Nucleus accumbens (tissue), 56 donors: ENCODE measurements at places on chromosomes 3 and 15.

DNA sequence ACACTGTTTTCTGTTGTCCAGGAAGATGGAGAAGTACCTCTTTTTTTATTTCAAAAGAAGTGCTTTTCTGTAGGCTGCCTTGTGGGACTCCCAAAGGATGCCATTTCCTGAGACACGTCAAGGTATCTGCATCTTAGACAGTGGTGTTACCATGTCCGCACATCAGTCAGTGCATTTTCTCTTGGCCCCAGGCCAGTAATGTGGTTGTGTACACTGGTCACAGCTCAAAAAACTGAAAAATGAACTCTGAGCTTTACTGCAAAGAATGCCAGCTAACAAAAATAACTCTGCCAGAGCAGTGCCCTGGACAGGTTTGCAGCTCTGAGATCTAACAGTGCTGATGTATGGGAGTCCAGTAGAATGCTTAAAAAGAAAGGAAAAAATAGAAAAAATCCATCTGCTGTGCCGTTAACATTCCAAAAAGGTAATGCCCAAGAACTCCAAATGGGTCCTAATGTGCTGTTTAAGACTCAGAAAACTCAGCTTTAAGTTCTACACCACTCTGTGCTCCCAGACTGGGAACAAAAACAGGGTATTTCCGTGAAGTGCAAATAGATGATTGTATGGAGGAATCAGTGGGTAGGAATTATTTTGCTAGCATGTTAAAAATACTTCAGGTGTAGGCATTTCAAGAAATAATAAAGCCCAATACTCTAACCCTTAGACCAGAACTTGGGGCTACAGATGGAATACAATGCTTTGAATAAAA is 315.9 kb downstream of the FEZF2 start:
- DNase-seq, result no peak

- no peak for DNase-seq
These were observed 226.5 kb downstream of the XXYLT1 start for GRCh38 chr3:195044411-195044810.

- no peak for DNase-seq
These were observed 168.8 kb upstream of the CNTN4 start for GRCh38 chr3:1929788-1930414.

- DNase-seq, result peak; percentile 19
These were observed 25.7 kb downstream of the TMOD2 start for GRCh38 chr15:51776952-51777569.

DNA sequence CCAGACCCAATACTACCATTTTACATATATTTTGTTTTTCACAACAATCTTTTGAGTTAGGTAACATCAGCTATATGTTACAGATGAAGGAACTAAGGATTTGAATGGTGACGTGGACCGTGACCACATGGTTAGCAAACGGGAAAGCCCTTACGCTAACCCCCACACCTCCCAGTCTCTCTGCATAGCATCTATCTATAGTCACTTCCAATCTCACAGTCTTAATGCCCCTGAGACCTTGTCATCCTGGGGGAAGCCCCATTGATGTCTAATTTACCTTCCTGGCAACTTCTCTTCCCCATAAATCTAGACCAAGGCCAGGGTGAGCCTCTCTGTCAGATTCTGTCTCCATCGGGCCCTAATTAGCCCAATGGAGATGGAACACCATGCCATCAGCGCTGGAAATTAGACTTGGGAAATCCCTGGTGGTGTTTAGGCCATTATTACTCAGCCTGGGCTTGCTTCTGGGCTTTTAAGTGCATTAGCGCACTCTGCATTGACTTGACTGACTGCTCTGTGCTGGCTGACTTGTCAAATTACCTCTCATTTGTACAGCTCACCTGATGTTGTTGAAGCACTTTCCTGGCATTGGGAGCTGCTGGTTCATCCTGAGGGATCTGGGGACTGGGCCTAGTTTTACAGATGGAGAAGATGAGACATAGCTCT is 34.0 kb upstream of the SH3GL3 start:
- no peak for DNase-seq

DNA sequence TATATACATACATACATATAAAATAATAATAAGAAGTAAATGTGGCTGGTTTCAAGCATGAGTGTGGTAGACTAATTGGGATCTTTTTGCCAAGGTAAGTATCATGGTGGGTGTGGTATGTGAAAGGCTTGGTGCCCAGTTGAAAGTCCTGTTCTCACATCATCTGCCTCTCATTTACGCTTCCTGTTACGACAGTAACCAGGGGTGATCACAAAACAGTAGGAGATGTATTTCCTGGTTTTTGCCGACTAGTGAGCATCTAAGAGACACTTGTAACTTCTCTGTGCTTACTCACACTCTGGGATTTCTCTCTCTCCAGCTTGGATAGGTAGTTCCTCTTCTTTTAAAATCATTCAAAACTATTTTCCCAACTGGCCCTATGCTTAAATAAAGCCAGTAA is 1028.3 kb upstream of the NR2F2 start:
- DNase-seq, result no peak

DNA sequence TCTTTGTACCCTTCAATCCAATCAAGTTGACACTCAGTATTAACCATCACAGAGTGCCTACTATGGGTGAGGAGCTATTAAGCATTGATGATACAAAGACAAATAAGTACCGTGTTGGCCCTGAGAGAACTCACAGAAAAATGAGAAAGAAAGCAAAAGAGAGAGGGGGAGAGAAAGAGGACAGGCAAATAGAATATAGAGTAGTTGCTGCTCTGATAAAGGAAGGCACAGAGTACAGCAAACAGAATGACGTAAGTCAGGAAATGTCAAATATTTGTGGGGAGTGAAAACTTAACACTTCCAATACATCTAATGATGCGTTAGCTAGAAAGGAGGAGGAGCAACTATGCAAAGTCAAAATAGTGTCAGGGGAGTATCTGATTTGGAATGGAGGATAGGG is 320.6 kb upstream of the KCNH8 start:
- DNase-seq, result no peak

- no peak for DNase-seq
These were observed 12.4 kb downstream of the AMIGO3 start for GRCh38 chr3:49707113-49707480.

GRCh38 chr3:127646501-127647046 is 17.6 kb downstream of the PODXL2 start:
- DNase-seq, result no peak

DNA sequence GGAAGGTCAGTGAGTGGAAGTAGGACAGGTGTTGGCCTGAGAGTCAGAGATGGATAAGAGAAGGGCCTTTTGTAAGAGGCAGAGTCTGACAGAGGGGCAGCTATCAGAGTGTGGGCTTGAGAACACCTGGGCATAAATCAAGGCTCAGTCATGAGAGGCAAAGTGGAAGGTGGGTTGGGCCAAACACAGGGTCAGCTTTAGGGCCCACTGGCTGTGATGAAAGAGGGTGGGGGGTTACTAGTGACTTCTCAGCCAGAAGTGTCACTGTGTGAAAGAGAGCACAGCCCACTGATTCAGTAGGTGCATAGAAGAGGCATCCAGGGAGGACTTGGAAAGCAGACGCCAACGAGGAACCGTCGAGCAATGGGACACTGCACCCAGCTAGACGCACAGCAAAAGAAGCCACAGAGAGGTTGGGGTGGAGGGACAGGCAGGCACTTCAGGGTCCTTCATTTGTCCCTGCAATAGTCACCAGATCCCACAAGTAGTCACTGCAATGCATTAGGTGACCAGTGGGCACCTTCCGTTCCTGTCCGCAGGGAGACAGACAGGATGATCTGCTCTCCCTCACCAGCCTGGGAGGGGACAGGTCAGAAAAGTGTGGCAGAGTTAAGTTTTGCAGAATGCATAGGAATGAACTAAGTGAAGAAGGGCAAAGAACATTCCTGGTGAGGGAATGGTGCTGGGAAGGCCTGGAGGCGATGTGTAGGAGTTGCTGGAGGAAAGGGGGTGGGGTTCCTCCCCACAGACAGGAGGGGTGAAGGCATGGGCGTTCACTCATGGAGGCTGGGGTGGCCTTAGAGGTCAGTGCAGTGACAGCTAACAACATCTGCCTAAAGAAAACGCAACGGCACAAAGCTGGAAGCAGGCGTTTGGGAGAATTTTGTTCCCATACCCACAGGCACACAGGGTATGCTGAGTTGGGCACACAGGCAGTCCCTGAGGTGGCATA is 36.3 kb downstream of the MESD start:
- no peak for DNase-seq

DNA sequence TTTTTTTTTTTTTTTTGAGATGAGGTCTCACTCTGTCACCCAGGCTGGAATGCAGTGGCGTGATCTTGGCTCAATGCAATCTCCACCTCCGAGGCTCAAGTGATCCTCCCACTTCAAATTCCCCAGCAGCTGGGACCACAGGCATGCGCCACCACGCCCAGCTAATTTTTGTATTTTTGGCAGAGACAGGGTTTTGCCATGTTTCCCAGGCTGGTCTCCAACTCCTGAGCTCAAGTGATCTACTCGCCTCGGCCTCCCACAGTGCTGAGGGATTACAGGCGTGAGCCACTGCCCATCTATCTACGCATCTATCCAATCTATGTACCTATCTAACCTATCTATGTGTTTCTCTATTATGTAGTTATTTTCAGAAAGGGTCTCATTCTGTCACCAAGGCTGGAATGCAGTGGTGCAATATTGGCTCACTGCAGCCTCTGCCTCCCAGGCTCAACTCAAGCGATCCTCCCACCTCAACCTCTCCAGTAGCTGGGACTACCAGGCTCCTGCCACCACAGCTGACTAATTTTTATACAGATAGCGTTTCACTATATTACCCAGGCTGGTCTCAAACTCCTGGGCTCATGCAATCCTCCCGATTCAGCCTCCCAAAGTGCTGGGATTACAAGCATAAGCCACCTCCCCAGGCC is 20.2 kb upstream of the GPX1 start:
- DNase-seq, result no peak

DNA sequence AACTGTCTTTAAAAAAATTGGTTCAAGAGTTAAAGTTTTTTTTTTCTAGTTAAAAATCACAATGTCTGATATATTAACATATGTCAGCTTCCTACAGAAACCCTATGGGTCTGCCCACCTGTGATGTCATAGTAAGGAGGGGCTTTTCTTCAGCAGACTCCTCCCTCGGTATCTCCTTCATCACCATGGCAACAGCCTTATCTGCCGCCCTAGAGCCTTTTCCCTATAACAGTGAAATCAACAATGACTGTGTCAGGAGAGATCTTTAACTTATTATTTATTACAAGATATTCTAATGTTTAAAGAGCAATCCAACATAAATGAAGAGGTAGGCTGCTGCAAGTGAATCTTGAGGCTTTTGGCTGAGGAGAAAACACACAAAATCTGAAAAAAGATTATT is 138.7 kb downstream of the PEX5L start:
- no peak for DNase-seq

DNA sequence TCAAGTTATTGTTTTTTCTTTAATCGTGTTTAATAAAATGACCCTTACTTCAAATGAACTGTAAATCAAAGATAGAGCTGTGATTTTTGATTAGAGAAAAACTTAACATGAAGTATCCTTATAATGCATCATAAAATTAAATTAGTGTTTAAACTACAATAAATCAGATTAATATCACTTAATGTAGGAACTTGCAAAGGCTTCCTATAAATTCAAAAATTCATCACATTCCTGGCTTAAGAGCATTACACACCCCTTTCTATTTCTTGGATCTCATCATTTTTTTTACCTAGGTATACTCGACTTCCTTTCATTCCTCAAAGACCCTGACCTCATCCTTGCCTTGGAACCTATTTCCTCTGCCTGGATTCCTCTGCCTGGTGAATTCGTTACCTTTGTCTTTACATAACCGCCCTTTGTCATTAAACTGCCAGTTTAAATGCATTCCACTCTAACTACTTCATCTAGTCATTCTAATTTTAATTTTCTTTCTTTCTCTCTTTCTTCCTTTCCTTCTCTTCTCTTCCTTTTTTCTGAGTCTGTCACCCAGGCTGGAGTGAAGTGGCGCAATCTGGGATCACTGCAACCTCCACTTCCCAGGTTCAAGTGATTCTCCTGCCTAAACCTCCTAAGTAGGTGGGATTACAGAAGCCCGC is 1244.5 kb downstream of the OTOL1 start:
- DNase-seq, result no peak

- DNase-seq, result no peak
These were observed 42.9 kb downstream of the DCUN1D1 start for GRCh38 chr3:182937293-182938051.

DNA sequence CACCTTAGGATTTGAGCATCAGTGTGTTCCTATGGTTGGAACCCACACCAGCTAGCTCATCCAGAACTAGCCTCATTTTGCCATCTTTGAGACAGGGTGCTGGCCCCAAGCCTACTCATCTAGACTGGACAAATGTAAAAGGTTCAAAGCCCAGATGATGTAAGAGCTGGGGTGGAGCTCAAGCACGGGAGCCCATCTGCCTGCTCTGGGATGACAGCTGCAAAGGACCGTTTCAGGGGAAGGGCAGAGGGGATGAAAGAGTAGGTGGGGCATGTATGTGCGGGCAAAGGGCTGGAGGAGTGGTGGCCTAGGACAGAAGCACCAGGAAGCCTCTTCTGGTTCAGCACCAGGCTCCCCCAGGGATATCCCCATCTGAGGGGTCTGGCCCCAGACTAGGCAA is 15.8 kb downstream of the CLK3 start:
- DNase-seq, result no peak

DNA sequence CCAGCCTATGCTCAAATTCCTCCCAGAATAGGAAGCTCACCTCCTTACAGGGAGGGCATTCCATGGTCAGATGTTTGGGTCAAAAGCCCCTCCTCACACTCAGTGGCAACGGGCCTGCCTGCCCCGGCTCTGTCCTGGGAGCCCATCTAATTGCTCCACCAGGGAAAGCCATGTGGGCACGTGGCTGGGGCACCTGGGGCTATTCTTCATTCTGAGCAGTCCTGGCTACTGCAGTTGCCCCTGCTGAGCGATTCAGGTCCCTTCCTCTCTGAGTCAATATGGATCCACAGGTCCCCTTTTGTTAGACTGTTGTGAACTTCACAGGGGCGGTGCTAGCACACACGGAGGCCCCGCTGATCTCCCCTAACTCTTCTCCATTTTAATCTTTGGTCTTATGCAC is 39.4 kb downstream of the TPRA1 start:
- DNase-seq, result no peak

DNA sequence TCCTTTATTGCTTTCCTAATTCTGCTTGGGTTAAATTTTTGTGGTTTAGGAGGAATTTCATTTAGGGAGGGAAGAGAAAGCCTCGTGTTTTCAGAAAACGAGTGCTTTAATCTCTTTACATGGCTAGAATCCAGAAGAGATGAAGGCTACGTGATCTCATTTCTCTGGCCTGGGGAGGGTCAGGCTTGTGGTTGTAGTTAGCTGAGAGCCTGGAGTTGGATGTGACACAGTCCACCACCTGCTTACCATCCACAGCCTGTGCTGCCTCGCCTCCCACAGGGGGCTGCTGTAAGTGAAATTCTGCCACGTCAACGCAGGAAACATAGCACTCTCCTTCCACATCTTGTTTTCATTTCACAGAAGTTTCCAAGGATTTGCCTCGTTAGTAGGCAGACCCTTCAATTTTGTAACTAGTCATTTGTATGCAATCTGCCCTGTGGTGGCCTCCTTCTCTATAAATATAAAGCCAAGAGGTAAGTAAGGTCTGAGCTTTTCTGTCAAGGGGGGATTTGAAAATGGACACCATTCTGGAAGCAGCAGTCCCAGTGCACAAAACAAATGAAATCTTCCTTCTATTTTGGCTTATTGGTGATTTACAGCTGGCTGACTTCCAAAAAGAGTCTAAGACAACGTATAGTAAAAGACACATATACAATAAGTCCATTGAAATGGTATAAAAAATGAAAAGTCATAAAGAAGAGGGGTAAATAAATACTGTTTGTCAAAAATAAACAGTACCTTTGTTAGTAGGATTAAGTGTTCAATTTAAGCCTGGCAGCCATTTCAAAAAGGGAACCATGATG is 3.4 kb downstream of the GXYLT2 start:
- no peak for DNase-seq

GRCh38 chr3:184619787-184620430 is 58.3 kb downstream of the EPHB3 start:
- DNase-seq, result no peak

- no peak for DNase-seq
These were observed 7.8 kb downstream of the ANPEP start for GRCh38 chr15:89806559-89807550.
